ENCODE measurements at places on chromosomes 4 and X. TPM values are rescaled to one million over a fixed set of nuclear protein-coding genes. Genes with fewer than 3 reads are reported as not detected.

The GABRQ gene
- not detected for total RNA-seq

The RAB40AL gene
- 0.33 TPM for total RNA-seq

The PSAPL1 gene
- total RNA-seq: not detected

The SOD3 gene
- not detected for total RNA-seq

The HS3ST1 gene
- total RNA-seq: 0.03 TPM

Measured in activated T-cell treated with anti-CD3 and anti-CD28 coated beads, Interleukin-2, amount 50 U/mL, for 4 hours (primary cell).